ENCODE measurements at places on chromosomes 5 and 9. TPM values are rescaled to one million over a fixed set of nuclear protein-coding genes. Genes with fewer than 3 reads are reported as not detected.

The CANX gene
- 630 TPM for polyA plus RNA-seq

DNA sequence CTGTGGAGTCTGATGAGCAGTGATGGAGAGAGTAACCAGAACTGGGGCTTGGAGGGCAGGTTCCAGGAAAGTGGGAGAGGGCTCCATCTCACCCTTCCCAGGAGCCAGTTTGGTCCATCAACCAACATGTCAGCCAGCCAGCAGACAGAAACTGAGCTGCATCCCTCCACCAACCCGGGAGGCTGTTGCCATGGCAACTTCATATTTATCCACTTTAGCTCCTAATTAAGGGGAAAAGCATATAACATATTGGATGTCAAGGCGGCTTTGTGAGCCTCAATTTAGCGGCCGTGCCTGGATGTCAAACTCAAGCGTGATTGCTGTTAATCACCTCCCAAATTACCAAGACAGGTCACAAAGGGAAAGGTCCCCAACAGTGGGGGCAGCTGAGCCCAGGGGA, 81.5 kb upstream of the ARAP3 start:
- DNase-seq, result no peak

DNA sequence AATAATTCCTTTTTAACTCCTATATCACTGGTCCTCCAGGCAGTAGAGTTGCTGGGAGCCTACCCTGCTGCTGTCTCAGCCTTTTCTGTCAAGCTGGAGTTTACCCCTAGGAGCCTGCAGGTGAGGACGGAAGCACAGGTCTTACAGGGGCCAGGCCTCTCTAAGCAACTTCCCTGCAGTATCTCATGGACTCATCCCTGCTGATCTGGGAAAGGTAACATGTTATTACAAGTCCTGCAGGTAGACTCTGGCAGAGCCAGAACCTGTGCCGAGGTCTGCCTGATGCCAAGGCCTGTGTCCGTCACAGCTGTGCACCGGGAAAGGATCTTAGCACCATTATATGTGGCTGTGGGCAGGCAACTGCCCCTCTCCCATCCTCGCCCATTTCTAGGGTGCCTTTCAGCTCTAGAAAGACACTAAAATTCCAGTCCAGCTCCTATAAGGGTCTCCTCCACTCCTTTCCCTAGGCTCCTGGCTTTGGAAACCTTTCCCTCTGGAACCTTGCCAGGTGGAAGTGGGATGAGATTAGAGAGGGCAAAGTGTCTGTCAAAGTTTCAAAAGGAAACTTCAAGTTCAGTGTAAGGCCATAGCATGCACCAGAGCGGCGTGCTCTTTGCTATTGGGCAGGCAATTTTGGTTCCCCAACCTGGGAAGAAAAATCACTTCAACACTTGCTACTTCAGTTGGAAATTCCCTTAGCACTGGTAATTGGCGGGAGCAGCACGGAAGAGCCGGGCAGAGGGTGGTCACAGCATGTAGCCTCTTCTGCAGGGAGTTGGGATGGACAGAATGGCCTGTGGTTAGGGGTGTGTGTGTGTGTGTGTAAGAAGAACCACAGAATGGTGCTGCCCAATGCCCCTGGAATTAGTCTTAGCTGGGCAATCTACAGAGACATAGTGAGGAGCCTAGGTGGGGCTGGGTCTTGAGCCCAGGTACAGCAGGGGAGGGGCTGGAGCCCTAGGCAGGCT, 17.5 kb downstream of the TMEM171 start:
- no peak for DNase-seq

- DNase-seq, result no peak
Observed at GRCh38 chr9:113705306-113705927, 170.7 kb upstream of the ZNF618 start.

The CCDC152 gene
- polyA plus RNA-seq, result 11.7 TPM

All from right renal pelvis (tissue), 4 donors.